Central memory CD4-positive, alpha-beta T cell (primary cell): ENCODE measurements at places on chromosomes 3 and 15.
A peak's percentile ranks its signal among the peaks of the same experiment; 100 is the strongest.

DNA sequence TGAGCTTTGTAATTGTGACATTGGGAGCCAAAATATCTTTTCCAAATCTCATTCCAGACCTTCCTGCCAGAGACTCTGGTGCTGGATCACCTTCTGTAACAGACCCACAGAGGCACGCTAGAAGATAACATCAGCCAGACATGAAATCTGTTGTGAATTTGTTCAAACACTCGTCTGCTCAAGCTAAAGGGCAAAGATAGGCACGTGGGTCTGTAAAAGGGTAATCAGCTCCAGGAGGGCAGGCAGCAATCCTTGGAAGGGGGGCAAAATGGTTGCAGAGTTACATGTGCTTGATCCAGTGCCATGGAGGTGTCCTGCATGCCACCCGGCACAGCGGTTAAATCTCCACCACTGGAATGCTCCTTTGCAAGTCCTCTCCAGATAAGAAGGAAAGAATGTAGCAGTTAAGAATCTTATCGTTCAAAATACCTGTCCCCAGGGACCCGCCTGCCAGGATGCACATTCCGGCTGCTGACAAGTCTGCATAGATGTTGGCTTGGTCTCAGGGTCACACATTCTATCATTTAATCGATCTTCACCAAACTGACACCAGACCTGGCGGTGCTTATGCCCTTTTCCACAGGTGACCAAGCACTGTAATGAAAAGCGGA, 74.8 kb downstream of the ADAMTS9 start:
- no peak for DNase-seq

- no peak for DNase-seq
These were observed 67.2 kb downstream of the LPP start for GRCh38 chr3:188220988-188221818.

DNA sequence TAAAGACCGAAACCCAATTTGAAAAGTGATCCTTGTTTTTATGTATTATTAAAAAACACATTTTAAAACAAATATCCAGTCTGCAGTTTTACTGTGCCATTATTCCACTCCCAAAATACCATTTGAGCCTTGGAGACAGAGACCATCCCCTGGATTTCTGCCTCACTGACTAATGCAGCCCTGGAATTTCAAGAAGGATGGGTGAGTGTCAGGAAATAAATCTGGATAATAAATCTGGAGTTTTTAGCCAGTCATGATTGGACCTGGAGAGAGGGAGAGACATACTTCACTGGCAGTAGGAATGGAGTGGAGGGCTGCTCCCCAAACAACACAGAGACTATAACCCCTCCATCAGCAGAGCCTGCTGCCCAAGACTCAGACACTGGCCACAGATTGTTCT, 123.3 kb downstream of the MYLK start:
- DNase-seq: no peak

DNA sequence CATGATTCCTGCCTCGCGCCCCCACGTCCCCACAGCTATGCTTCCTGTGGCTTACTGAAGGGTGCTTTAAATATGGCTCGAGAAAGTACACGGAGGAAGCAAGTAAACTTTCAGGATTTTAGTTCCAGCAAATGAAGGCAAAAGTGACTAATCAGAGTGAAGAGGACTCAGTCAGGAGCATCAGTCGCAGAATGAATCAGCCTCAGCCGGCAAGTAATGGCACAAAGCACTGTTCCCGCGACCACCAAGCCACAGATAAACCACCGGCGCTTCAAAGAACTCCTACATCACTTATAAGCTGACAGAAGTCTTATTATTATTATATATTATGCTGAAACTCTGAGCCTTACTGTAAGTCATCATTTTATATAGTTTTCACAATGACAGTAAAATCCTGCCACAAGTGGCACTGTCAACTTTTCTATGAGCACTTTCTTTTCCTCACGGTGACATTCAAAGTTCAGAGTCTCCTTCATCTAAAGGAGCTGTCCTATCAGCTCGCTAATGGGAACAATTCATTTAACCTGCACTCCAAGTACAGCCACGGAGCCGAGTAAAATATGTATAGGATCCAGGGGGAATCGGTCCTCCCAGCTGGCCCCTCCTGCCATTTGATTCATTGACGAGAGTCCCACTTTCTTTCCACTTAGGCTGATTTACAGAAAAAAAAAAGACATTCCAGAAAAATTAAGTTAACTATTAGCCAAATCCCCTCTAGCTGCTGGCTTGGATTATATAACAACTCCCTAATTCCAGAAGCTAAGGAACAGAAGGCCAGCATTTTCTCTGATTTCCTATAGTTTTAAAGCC, 217.0 kb upstream of the ICE2 start:
- peak; percentile 27 for DNase-seq

- DNase-seq: no peak
These were observed 148.2 kb downstream of the FMN1 start for GRCh38 chr15:33046329-33046728.

- DNase-seq: no peak
These were observed 450.0 kb upstream of the KCNMB2 start for GRCh38 chr3:178086144-178086825.

DNA sequence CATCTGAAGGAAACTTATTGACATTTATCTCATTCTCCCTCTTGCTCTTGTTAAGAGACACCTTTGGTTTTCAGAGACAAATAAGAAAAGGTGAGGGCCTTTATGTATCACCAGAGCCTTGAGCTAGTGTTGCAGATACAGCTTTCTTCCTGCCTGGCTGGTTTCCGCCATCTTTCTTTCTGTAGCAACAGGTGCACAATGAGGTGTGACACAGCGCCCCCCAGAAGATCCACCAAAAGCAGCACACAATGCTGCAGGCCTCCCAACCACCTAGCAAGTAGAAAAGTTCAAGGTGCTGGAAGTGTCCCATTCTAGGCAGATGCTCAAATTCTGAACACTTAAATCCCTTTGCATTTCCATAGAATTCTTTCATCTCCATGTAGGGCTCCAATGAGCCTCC, 106.6 kb downstream of the FOXP1 start:
- DNase-seq: no peak

- no peak for DNase-seq
These were observed 1025.5 kb upstream of the NR2F2 start for GRCh38 chr15:95304947-95305400.

DNA sequence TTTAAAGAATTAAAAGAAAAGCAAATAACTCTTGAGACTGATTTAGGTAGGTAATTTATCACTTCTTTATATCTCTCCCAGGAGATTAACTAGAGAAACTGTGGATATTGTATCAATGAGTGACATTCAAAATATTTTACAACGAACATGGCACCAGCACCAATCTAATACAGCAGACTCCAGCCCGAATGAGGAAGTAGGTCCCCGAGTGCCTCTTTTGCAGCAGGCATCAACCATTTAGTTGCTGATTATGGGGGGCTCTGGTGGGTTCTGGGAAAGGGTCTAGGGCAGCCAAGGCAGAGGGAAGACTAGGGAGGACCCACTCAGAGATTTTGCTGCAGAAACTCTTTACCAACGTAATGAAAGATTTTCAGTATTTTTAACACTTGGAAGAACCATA, 31.7 kb upstream of the TTC14 start:
- no peak for DNase-seq

DNA sequence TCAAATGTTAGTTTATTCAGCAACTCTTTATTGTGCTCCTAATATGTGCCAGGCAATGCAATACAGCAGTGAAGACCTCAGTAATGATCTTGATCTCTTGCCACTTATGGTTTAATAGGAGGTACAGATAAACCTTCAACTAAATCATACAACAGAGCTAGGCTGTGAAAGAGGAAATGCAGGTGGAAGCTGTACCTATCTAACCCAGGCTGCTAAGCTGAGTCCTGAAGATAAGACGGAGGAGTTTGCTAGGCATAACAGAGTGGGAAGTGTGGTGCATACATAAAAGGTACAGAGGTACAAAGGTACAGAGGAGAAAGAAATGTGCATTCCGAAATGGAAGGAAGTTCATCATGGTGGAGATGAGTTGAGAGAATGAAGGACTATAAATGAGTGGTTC, 35.0 kb downstream of the KBTBD8 start:
- DNase-seq: no peak

GRCh38 chr15:79132770-79133169, 42.2 kb upstream of the RASGRF1 start:
- DNase-seq: no peak

GRCh38 chr3:57646723-57647122, 46.2 kb downstream of the DENND6A start:
- no peak for DNase-seq

- no peak for DNase-seq
These were observed 24.3 kb upstream of the MGLL start for GRCh38 chr3:127846576-127846975.

- no peak for DNase-seq
These were observed 65.8 kb downstream of the MRPL46 start for GRCh38 chr15:88401251-88401995.

DNA sequence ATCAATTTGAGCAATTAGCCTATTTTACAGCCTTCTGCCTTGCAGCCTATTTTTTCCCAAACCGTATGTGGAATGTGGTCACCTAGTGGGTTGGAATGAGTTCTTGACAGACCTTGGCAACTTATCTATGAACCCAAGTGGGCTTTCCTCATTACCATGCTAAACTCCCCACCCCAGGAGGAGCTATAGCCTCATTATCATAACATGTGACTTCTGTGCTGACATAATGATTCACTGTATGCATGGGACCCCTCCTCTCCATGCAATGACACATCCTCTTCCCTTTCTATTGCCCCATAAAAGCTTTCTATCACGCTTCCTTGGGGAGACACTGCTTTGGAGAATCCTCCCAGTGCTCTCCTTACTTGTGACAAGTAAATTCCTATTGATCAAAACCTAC, 83.5 kb upstream of the FHIT start:
- no peak for DNase-seq

- DNase-seq: no peak
These were observed 68.0 kb upstream of the XCR1 start for GRCh38 chr3:46095307-46095706.

GRCh38 chr3:66762916-66763693, 235.0 kb upstream of the KBTBD8 start:
- DNase-seq: no peak

DNA sequence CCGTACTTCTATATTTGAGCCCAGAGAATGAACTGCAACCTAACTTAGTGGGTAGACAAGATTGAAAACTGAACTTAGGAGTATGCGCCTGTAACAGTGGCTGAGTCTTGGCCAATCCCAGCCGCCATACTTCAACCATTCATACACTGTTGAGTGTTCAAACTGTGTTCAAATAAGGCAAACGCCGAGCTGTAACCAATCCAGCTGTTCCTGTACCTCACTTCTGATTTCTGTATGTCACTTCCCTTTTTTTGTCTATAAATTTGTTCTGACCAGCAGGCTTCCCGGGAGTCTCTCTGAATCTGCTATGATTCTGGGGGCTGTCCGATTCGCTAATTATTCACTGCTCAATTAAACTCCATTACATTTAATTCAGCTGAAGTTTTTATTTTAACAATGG, 58.6 kb upstream of the TPM1 start:
- DNase-seq: no peak

DNA sequence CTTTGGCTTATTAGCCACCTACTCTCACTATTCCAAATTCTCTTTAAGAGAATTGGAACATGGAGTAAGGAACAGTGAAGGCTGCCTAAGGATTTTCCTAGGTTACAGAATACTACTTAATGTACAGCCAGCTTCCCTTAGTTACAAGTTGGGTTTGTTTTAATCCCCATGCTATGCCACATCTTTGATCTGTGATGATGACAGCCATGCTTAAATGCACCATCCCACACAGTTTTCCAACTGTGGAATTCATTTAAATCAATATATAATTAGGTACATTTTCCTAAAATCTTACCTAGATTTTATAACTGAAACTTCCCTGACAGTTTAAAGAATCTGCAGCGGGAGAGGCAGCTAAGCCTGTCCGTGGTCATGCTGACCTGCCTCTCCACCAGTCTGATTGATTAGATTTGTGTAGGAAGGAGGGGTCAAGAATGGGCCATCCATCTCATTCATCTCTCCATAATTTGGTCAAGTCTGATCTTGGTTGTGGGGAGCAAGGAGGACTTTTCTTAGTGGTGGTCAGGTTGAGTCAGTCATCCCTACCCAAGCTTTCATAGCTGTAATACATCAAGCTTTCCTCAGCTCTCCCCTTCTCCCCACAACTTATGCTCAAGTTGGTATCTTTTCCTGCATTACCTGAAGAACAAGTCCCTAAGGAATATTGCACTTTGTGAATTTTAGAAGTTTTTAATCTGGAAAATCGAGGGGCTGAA, 37.1 kb downstream of the RIOX2 start:
- no peak for DNase-seq
